ENCODE measurements at places on chromosomes 4 and X.

- no peak for DNase-seq
Measured at GRCh38 chrX:96182366-96182765, 502.3 kb upstream of the DIAPH2 start.

DNA sequence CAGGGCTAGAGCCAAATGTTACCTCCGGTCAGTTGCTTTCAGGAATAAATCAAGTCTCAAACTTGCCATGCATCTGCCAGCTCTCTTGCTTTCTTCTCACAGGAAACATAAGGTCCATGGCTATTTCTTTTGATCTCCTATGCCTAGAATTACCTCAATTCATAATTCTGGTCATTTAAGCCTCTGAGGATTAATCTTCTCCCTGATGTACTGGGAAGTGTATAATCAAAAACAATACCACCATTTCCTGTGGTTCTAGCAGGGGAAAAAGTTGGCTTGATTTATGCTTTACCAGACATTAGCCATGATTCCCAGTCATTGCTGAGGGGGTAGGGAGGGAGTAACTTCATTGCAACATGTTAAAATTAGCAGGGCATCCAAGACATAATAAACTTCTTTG lies 268.7 kb upstream of the EMCN start:
- DNase-seq = no peak

DNA sequence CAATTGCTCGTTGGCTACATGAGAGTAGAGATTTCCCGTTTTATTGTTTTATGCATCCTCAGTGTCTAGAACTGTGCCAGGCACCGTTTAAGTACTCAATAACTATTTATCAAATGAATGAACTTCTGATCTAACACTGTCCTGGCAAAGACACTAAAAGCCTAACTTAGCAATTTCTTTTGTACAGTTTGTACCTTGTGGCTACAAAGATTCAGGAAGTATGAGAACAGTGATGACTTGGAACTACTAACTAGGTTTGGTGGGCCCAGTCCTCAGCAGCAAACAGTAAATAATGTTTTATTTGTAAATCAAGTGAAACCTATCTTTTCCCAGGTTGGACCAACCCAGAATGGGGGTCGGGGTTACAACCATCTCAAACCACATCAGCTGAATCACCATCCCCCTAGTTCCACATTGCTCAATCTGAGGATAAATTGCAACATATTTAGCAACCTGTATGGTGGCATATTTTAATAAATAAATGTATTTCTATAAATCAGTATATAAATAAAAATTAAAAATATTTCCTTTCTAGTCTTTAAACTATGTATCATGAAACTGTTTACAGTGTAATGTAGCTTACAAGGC lies 12.3 kb upstream of the SCRG1 start:
- no peak for DNase-seq

DNA sequence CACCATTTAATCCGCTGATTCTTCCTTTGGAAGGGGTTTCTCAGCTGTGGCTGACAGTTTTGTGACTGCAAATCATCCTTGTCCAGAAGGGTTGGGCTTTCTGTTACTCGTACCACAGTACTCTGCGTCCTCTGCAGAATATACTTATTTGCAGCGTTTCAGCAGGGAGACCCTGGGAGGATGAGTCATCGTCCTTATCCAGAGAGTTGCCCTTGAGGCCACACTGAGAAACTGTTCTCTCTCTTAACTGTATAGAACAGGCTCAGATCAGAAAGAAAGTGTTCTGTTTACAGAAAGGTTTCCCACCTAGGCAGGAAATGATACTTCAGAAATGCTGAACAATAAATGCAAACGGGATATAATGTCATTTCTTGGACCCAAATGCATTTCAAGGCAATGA lies 47.8 kb upstream of the DDX53 start:
- no peak for DNase-seq

- DNase-seq = no peak
Measured at GRCh38 chr4:8383451-8384160, 56.9 kb downstream of the ACOX3 start.

DNA sequence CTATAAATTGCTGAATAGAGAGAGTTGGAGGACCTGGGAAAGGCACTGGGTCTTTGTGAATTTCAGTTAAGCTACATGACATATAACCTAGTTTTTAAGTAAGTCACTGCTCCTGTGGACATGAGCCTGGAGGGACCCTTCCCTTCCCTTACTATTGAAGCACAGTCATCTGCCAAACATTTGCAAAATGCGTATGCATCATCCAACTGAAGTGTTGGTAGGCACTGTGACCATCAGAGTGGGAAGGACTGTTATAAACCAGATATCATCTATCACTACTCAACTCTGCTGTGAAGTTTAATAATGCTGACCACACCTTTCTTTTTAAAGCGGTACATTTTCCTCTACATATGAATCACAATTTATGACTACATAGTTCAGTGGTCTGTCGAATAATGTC lies 5.2 kb downstream of the GABRA3 start:
- DNase-seq = no peak

GRCh38 chr4:59455751-59456150 lies 1744.4 kb upstream of the ADGRL3 start:
- no peak for DNase-seq

DNA sequence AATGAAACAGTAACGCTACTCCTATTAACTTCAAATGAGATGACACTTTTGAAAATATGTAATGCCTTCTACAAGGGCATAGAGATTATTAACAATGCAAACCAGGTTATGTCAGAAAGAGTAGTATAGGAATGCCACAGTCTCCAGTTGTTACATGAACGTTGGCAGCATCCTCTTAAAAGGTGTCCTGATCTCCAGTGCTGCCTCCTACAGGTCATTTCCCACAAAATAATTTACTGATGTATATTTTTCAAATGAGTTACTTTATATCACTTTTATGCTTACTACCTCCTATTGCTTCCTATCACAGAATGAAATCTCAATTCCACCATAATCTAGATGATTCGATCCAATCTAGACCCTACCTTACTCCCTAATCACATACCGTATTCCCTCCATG lies 195.2 kb upstream of the EPHA5 start:
- no peak for DNase-seq

GRCh38 chrX:20361890-20362262 lies 95.2 kb upstream of the RPS6KA3 start:
- no peak for DNase-seq

DNA sequence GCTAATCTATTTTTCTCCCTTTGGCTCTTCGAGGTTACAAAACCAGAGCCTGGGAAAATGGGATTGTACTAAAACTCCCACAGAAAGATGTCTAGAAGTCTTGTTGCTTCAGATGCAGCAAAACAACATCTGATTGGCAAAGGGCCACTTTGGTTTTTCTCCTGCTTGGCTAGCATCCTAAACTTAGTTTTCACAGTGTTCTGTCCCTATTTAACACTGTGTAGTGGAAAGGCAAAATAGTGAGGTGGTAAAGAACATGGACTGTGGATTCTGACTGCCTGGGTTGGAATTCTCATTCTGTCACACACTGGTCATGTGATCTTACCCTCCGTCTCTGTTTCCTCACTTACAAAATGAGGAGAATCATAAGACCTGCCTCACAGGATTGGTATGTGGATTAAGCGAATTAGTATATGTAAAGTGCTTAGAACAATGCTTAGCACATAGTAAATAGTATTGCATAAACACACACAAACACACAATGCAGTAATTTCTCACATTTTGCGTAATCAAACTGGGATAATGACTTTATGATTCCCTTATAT lies 23.5 kb downstream of the TIGD2 start:
- no peak for DNase-seq

DNA sequence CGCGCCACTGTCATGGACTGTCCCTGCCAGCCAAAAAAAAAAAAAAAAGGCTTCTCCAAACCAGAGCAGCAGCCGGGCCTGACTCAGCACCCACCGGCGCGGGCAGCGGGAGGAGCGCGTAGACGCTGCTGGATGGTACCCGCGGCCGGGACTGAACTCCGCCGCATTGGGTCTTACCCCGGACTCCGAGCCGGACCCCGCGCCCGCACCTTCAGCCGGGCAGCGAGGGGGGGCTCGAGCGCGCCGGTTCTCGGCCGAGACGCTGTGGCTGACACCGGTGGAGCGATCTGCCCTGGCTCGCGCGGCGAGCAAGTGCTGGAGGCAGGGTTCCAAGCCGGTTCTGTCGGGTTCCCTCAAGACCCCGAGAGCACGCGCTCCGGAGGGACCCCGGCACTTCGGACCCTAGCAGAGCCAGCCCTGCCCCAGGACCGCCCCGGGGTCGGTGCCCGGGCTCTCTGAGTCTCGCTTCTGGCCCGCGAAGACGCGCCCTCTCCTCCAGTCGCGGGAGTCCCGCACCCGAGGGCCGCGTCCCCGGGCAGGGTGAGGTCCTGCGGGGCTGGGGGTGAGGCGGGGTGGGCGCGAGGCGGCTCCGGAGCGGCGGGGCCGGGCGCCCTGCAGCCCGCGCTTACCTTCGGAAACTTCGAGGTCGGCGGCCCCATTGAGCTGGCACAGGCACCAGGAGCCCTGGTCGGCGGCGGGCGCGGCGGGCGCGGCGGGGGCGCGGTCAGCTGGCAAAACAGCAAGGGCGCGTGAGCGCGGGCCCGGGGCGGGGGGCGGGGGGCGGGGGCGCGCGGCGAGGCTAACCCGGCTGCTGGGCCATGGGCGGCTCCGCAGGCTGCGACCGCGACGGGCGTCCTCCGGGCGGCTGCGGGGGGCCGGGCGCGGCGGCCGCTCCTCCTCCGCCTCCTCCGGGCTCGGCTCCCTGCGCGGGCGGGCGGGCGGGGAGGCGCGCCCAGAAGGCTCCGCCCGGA lies 11.8 kb upstream of the MAN2B2 start:
- no peak for DNase-seq

- DNase-seq = no peak
Measured at GRCh38 chr4:72286185-72286584, 254.4 kb downstream of the NPFFR2 start.

- no peak for DNase-seq
Measured at GRCh38 chr4:136754810-136755530, 777.3 kb downstream of the PCDH18 start.

DNA sequence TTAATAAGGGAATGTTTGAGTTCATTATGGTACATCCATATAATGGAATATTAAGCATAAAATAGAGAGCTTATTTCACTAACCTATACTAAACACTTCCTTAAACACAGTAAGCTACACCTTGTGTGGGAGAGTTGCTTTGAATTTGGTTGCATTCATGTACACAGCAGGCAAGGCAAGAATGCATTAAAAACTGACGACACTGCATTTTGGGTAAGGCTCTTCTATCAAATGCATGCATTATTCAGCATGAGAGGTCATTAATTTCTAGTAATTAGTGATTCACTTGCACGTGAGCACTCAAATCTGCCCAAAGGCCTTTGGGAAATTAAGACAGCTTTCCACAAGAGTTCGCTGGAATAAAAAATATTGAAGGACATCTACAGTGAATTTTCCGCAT lies 8.8 kb upstream of the C1GALT1C1 start:
- no peak for DNase-seq

Data from NCI-H187 (cell line).